ENCODE measurements at places on chromosomes 12 and 14.

- DNase-seq = no peak
These were observed 236.1 kb upstream of the DIO2 start for GRCh38 chr14:80447392-80447791.

DNA sequence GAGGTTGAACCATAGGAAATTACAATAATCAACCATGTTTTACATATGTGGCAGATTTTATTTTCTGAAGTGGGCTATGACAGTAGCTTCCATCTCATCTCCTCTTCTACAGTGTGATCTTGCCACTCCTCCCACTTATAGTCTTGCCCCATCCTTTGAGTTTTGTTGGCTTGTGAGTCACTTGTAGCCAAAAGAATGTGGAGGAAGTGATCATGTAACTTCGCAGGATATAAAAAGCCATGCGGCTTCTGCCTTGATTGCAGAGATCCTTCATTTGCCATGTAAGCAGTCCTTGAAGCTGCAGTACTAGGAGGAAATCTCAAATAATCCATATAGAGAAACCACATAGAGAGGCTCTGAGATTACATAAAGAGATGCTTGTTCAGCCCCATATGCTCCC, 13.7 kb upstream of the ZNF84 start:
- no peak for DNase-seq

DNA sequence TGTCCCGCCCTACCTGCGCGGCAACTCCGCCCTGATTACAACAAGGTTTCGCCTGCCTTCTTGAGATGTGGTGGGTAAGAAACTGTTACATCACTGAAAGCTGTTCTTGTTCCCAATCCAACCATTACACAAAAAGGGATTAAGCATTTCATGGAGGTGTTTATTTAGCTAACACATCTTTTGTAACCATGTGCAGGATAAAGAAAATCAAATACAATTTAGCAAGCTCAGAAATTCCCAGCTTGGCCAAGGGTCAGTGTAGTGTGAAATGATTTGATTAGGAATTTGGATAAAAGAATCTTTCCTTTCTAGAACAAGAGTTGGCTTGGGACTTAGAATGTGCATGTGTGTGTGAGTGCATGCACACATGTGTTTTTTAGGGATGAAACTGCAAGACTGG, 6.3 kb downstream of the FOXN4 start:
- DNase-seq = no peak

DNA sequence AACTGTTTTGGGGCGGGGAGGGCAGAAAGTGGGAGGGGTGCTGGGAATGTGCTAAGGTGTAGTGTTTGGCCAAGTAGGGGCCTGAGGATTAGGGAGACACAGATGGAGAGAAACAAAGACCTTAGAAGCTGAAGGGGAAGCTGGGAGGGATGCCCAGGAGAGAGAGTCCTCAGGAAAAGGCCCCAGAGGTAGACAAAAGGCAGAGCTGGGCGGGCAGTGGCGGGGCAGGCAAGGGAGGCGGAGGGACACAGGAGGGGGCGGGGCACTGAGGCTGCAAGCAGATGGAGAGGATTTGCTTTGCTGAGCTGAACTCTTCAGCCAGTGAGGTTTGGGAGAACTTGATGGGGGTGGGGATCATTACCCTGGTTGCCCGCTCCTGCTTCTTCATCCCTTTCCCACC, 2.8 kb downstream of the PTMS start:
- DNase-seq = no peak

- peak; percentile 78 for DNase-seq
These were observed 37.2 kb downstream of the RDH12 start for GRCh38 chr14:67738740-67739504.

DNA sequence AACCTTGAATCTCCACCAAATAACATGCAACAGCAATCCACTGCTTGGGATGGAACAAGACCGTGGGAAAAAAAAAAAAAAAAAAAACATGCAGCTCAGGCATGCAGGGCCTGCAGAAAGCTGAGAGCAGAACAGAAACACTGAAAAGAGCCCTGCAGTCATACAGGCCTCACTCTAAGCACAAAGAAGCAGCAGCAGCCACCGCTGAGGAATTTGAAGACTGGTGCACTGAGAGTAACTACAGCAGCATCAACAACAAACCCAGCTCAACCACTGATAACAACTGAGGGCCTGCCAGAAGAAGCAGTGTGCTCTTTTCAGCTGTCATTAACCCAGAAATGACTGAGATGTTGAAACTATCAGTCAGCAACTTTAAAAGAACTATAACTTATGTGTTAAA, 354.7 kb upstream of the TMTC1 start:
- no peak for DNase-seq

DNA sequence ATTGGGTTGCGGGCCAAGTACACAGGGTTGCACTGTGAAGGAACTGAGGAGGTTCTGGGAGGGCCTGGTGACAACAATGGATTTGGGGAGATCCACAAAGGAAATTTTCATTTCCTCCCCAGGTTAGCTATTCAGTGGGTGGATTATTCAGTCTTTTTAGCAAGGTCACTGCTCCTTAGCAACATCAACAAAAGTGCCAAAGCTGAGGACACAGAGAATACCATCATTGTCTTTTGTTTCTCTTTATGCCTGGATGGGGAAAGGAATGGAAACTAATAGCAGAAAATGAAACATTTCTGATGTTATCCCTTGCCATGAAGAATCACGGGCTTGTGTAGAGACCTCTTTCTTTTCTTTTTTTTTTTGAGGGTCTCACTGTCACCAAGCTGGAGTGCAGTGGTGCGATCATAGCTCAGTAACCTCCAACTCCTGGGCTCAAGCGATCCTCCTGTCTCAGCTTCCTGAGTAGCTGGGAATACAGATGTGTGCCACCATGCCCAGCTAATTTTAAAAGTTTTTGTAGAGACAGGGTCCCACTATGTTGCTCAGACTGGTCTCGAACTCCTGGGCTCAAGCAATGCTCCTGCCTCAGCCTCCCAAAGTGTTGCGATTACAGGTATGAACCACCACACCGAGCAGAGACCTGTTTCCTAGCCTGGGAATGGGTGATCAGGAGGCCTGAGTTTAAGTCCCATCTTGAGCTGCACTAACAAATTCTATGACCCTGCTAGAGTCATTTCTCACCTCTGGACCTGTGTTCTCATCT, 6.5 kb downstream of the PPP1R3E start:
- no peak for DNase-seq

DNA sequence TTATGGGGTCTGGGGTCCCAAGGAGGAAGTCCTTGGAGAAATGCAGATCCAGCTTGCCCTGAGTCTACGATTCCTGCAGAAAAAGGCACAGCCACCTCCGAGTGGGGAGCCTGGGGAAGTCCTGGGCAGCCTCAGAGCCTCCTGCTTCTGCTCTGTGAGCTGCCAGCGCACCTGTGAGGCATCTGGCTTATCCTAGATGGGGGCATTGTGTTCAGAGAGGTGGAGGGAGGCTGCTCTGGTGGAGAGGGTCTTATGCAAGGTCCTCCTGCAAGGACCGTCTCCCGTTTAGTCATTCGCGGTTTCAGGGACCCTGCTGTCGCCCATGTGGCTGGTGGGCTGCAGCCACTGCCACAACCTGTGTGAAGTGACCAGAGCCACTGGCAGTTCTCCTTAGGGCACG, 53.0 kb upstream of the PRMT8 start:
- DNase-seq = no peak

DNA sequence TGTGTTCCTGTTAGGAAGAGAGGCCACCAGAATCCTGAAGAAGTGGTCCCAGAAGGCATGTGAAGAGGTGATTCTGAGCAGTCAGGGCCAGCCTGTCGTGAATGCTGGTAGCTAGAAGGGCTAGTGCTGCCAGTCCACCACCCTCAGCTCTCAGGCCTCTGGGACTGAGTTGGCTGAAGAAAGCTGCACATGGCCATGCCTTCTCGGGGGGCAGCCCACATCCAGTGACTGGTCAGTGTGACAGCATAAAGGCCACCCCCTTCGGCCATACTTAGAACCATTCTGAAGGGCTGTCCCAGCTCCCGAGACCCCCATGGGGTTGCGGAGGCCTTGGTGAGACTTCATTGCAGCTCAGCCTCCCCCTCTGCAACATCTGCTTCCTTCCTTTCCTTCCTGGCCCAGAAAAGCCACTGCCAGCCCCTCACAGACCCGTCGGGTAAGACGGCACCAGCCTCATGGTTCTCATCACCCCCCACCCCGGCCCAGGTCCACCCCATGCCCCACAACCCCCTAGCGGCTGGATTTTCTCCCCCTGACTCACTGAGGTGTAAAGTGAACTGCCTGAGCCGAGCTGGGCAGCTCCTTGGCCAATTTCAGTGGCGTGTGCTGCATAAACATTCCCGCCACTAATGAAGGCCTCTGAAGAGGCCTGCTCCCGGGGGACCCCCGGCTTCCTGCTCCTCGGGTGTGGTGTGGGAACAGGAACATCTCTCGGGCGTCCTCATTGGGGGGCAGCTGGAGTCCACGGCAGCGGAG, 49.5 kb upstream of the DIO3 start:
- DNase-seq = no peak

GRCh38 chr12:94941440-94941862, 62.0 kb downstream of the NDUFA12 start:
- DNase-seq = no peak

DNA sequence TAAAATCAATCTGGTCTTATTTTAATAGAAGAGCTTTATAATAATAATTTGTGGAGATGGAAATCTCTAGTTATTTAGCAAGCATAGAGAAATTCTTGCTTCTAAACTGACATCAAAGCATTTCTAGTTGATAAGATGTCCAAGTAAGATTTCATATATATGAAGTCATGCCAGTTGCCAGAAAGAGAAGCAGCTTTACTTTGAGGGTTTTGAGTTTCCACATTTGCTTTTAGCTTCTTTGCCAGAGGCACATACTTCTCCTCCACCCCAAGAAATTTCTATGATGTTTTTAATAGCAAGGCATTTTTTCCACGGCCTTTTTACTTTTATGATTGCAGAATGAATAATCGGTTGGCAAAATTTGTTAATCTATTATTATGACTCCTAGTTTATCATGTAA, 24.2 kb upstream of the YAF2 start:
- no peak for DNase-seq

DNA sequence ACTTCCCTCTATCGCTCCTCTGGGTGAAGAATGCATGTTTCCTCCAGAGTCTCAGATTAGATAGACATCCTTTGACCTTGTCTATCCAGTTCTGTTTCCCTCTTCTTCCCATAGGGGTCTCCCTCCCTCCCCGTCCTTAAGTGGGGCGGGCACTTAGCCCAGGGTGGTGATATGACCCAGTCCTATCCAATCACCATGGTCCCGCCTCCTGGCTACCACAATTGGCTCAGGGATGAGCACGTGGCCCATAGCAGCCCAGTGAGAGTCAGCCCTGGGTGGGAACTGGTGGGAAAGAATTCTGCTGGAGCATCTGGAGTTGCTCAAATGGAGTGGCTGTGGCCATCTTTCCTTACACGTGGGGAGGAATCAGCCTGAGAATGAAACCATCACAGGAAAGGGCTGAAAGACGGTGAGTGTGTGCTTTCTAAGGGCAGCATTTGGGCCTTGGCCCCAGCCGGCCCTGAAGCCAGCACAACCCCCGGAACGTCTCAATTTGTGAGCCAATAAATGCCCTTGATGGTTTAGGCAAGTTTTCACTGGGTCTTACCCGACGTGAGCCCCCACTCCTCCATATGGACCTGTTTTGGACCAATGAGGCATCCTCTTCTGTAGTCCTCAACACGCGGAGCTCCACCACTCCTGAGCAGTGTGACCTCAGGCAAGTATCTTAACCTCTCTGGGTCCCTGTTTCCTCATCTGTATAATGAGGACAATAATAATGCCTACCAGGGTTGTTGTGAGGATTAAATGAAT, 14.4 kb upstream of the MLXIP start:
- DNase-seq = peak; percentile 68

DNA sequence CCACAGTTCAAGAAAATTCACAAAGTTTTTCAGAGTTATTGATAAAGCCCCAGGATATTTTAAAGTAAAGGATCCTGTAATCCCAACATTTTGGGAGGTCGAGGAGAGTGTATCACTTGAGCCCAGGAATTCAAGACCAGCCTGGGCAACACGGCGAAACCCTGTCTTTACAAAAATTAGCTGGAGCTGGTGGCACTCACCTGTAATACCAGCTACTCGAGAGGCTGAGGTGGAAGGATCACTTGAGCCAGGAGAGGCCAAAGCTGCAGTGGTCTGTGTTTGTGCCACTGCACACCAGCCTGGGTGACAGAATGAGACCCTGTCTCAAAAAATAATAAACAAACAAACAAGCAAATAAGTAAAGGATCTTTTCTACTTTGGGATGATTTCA, 39.5 kb upstream of the LRRK2 start:
- DNase-seq = no peak

DNA sequence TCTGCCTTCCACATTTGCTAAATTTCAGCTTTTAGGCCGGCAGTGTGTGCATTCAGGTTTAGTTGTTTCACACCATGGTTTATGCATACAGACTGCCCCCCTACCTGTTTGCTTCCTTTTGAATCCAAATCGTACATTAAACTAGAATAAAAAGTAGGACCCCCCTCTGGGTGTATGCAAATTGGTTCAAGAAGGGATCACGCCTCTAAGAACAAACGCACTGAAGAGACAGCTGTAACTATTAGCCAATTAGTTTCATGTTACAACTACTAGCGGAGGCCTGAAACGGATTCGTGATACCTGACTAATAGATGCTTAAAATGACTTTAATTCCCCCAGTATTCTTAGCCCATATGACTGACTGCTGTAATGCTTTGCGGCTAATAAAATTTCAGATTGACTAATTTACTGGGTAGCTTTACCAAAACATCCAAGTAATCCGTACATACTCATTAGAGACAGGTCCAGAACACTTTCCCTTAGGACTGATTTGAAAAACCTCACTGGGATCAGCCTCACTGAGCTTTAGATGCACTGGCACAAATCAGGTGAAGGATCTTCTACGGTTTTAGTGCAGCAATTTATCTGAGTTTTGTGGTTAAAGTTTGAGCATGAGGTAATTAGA, 411.8 kb downstream of the NPAS3 start:
- no peak for DNase-seq

DNA sequence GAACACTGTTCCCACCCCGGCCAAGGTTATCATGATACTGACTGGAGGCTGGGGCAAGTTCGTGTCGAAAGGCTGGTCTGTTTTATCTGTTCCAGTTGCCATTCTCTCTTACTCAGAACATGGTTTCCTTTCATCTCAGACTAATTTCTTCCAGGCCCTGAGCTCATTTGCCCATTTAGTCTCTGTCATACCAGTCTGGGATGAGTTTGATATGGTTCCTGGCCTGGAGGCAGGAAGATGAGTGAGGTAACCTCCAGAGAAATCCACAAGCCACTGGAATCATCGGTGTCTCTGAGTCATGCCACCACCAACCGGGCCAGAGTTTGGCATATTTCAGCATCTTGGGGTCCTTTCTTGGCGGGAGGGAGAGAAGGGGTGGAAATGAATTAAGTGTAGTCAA, 114.7 kb downstream of the NTF3 start:
- no peak for DNase-seq

DNA sequence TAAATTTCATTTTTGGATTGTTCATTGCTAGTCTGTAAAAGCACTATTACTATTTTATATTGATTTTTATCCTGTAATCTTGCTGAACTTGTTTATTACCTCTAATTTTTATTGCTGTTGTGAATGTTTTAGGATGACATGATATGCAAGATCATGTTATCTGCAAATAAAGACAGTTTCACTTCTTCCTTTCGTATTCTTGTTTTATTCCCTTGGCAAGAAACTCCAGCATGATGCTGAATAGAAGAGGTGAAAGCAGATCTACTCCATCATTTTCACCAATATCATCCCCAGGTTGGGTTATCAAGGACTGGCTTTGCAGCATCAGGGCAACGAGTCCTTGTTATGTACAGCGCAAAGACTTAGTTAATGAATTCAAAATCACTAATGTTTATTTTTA, 2.7 kb upstream of the CLECL1 start:
- DNase-seq = no peak

GRCh38 chr12:40198601-40199000, 26.2 kb upstream of the LRRK2 start:
- DNase-seq = no peak
